B cell (primary cell): ENCODE measurements at places on chromosomes 2 and 18. TPM values are rescaled to one million over a fixed set of nuclear protein-coding genes. Genes with fewer than 3 reads are reported as not detected.

The MLPH gene
- not detected in 2 replicates for polyA plus RNA-seq

The ACMSD gene
- polyA plus RNA-seq: not detected in 2 replicates

The MRPS9 gene
- 13.0 and 24.9 TPM in 2 replicates for polyA plus RNA-seq

The DSC3 gene
- not detected in 2 replicates for polyA plus RNA-seq

The SAG gene
- 0.03 and 0.04 TPM in 2 replicates for polyA plus RNA-seq

The CROCC2 gene
- polyA plus RNA-seq: not detected in 2 replicates

The ZAP70 gene
- polyA plus RNA-seq: 20.5 and 61.5 TPM in 2 replicates

The GCG gene
- not detected in 2 replicates for polyA plus RNA-seq

The GULP1 gene
- not detected in 2 replicates for polyA plus RNA-seq

The PIAS2 gene
- 7.3 and 12.0 TPM in 2 replicates for polyA plus RNA-seq

The KCNK3 gene
- not detected in 2 replicates for polyA plus RNA-seq
